ENCODE measurements at places on chromosomes 16 and 17.

- DNase-seq: no peak
Measured at GRCh38 chr16:48064971-48065370, 90.8 kb downstream of the ABCC12 start.

DNA sequence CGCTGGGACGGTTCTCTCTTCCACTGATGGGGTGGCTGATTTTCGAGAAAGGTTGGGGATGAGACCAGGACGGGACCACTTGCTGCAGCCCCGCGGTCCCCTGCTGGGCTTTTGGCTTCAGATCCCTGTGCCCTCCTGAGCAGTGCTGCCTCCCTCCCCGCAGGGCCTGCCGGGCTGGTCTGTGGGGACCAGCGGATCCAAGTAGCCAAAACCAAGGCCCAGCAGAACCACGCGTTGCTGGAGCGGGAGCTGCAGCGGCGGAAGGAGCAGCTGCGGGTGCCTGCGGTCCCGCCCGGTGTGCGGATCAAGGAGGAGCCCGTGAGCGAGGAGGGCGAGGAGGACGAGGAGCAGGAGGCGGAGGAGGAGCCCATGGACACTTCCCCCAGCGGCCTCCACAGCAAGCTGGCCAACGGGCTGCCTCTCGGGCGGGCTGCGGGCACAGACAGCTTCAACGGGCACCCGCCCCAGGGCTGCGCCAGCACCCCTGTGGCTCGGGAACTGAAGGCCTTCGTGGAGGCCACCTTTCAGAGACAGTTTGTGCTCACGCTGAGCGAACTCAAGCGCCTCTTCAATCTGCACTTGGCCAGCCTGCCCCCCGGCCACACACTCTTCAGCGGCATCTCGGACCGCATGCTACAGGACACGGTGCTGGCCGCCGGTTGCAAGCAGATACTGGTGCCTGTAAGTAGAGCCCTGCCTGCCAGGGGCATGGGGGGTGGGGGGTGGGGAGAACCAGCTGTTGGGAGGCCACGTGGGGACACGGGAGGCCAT lies 28.6 kb downstream of the POLR3E start:
- no peak for DNase-seq

GRCh38 chr17:43324205-43324893 lies 74.4 kb upstream of the ARL4D start:
- DNase-seq: peak; percentile 60

GRCh38 chr17:57918017-57918895 lies 37.0 kb downstream of the CUEDC1 start:
- peak; percentile 65 for DNase-seq

DNA sequence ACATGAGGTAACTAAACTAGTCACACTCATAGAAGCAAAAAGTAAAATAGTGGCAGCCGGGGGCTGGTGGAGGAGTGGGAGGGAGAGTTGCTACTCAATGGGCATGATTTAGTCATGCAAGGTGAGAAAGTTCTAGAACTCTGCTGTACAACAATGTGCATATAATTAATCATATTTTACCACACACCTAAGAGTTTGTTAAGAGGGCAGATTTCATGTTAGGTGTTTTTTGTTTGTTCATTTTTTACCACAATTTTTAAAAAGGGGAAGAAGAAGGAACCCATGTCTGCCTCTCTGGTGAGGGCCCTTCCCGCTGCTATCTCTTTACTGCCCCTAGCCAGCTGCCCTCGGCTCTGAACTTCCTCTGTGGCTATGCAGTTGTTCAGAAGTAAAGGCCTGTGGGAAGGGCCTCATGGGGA lies 11.2 kb downstream of the CD300LB start:
- no peak for DNase-seq

GRCh38 chr16:1181404-1182315 lies 28.8 kb downstream of the CACNA1H start:
- no peak for DNase-seq

- no peak for DNase-seq
Measured at GRCh38 chr17:40545660-40546059, 19.6 kb downstream of the CCR7 start.

- no peak for DNase-seq
Measured at GRCh38 chr17:885971-886571, 93.5 kb downstream of the NXN start.

DNA sequence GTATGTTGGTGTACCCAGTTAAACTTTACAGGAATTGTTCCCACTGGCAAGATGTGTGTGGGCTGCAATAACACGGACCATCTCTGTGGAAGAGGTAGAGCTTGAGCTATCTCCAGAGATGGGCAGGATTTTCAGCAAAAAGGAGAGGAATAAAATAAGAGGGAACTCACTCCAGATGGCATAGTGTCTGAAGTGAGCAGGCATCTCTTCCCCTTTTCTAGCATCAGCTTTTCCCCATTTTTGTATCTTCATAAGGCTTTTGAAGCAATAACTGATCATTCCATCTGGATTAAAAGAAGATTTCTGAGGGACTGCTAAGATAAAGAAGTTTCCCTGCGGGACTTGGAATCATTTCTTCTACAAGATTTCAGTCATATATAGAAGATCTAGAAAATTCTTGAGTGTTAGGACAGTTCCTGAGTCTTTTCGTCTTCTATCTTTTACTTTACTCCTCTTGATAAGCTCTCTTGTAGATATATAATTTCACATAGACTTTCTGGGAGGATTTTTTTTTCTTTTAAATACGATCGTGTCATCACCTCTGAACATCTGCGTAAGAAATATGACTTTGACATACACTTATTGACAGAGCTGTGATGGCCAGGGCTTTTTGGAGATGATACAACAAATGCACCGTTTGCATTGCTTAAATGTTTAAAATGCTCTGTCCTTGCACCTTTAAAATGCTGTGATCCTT lies 2.1 kb downstream of the CPD start:
- no peak for DNase-seq

- no peak for DNase-seq
Measured at GRCh38 chr17:49443862-49444261, 29.2 kb upstream of the PHB1 start.

GRCh38 chr16:76784530-76784929 lies 406.5 kb upstream of the MON1B start:
- no peak for DNase-seq

GRCh38 chr16:84271866-84272265 lies 22.8 kb upstream of the WFDC1 start:
- no peak for DNase-seq

DNA sequence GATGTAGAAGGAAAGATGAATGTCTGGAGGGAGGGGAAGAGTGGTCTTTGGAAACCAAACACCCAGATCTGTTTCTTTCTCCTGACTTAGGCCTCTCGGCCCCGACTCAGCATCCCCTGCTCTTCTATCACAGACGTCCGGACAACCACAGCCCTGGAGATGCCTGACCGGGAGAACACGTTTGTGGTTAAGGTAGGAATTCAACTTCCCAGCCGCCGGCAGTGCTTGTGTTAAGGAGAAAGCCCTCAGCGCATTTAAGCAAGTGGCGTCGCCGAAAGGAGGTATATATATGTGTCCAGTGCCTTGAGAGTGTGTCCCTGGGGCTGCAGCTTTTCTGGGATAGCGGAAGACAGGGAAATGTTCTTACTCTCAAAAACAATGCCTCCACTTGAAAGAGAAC lies 3.6 kb downstream of the SH2B1 start:
- DNase-seq: no peak

- DNase-seq: no peak
Measured at GRCh38 chr16:63623551-63624039, 1498.3 kb downstream of the CDH11 start.

- DNase-seq: no peak
Measured at GRCh38 chr16:68215302-68215701, 20.6 kb downstream of the ESRP2 start.

DNA sequence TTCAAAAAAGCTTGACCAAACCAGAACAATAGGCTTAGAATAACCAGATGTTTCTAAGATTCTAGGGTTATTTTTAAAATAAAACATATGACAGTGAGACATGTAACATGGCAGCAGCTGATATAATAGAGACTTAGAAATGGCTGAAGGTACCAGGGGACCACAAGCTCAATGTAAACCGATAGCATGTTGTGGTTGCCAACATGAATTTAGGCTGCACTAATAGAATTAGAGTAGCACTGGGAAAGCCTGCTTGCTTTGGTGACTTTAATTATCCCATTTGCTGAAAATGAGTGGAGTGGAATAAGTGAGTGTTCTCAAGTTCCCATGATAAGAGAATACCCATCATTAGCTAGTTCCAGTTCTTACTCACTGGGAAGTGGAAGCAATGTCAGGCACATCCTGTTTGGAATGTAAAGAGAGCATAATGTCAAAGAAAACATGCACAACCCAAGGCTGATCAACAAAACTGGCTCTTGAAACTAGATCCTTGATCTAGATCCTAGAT lies 621.2 kb upstream of the CDH5 start:
- no peak for DNase-seq

All from ELF-1 (cell line).